Naive thymus-derived CD8-positive, alpha-beta T cell (primary cell): ENCODE measurements at places on chromosomes 13 and 19.

GRCh38 chr19:40611096-40611495, 9.9 kb downstream of the LTBP4 start:
- DNase-seq: no peak

DNA sequence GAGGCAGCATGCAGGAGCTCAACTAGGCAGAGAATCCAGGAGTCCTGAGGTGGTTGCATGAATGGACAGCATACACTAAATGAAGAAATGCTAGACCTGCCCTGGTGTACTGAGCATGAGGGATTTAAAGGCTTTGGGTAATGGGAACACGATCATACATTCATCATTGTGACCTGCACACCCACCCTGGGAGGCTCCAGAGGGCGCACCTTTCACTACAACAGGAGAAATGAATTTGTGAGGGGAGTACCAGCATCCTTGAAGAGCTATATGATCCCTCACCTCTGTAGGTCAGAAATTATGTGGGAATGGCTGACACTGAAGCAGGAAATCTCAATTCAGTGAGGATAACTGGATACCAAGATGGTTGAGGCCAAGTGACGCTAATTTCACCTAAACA, 8.9 kb downstream of the KLK2 start:
- no peak for DNase-seq

- DNase-seq: no peak
These were observed 1598.8 kb upstream of the MIR17HG start for GRCh38 chr13:89748716-89749115.

GRCh38 chr19:7718668-7719067, 13.2 kb downstream of the CLEC4G start:
- no peak for DNase-seq

GRCh38 chr13:44974056-44974793, 15.0 kb downstream of the NUFIP1 start:
- DNase-seq: no peak

DNA sequence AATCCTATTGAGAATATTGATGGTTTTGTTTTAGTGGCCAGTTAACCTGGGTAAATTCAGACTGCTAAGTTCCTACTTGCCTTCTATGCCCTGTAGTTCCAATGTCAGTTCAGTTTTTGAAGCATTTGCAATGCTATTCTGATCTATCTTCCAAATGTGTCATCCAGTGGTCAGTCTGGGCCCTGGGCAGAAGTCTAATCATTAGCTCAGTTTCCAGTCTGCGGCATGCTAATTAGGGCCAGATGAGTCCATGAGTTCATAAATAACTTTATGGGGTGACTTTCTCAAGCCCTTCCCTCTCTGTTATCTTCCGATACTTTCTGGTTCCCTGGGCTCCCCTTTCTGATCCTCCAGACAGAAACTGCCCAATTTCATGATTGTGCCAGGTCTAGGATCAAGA, 32.7 kb downstream of the FAM187B start:
- no peak for DNase-seq

- no peak for DNase-seq
These were observed 44.3 kb upstream of the SLC15A1 start for GRCh38 chr13:98796798-98797197.

DNA sequence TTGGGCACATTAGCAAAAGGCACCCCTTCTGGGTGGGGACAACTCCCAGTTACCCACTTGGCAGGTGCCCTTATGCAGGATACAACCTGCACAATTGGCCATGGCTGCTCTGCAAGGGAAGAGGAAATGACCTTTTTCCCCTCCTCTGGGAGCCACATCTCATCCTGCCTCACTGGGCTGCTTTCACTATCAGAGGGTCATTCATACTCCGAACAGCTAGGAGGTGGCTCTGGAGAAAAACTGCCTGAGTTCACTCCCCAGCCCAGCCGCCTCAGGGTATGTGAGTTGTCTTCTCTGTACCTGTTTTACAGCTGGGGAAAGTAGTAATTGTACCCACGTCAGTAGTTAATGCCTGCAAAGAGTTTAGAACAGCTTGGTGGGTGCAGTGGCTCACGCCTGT, 7.1 kb upstream of the ACTN4 start:
- DNase-seq: no peak

GRCh38 chr19:46967578-46968032, 52.0 kb upstream of the NPAS1 start:
- no peak for DNase-seq

DNA sequence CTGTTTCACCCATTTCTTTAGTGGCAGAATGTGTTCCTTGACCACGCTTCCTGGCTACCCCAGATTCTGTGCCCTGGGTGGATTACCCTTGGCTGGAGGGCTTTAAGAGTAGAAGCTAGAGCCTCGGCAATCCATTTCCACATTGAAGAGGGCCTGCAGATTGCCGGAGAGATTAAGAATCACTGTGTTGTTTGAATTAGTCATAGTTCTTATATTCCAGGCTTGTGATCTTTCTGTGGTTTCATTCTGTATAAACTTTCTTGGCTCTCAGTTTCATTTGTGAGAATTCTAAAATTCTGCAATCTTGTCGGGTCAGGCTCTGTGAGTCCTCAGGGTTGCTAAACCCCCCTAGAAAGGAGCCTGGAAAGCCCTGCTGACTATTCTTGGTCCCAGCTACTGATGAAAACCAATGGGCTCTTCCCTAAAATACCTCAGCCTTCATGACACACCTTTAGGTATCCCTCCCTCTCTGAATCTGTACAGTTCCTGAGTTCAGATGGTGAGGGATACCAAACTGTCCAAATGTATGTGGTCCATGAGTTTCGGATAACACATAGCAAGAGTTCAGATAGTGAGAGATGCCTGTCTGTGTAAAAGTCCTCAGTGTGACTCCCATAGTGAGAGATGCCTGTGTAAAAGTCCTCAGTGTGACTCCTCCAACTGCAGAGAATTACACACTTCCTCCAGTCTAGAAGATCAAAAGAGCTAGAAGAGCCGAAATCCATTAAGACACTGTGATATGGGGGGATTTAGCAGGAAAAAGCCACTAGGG, 4.3 kb downstream of the PHF11 start:
- no peak for DNase-seq

GRCh38 chr13:42396901-42397655, 125.1 kb downstream of the AKAP11 start:
- no peak for DNase-seq

GRCh38 chr19:54164369-54165068, 5.0 kb upstream of the LENG1 start:
- no peak for DNase-seq

GRCh38 chr19:17125062-17125727, 49.6 kb downstream of the MYO9B start:
- no peak for DNase-seq

DNA sequence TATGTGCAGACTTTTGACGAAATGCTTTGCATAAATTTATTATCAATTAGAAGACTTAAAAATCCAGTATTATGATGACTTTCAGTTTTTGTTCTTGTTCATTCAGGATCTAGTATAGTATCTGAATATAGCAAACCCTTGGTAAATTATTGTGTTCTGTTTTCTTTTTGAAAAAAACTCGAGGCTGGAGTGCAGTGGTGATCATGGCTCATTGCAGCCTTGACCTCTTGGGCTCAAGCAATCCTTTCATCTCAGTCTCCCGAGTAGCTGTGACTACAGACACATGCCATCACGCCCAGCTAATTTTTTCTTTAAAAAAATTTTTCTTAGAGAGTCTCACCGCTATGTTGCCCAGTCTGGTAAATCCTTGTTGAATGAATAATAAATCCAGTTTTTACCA, 4.6 kb downstream of the FARP1 start:
- no peak for DNase-seq

- no peak for DNase-seq
These were observed 51.6 kb upstream of the EHD2 start for GRCh38 chr19:47661611-47662010.
